ENCODE measurements at places on chromosomes 1 and 21. TPM values are rescaled to one million over a fixed set of nuclear protein-coding genes. Genes with fewer than 3 reads are reported as not detected.

DNA sequence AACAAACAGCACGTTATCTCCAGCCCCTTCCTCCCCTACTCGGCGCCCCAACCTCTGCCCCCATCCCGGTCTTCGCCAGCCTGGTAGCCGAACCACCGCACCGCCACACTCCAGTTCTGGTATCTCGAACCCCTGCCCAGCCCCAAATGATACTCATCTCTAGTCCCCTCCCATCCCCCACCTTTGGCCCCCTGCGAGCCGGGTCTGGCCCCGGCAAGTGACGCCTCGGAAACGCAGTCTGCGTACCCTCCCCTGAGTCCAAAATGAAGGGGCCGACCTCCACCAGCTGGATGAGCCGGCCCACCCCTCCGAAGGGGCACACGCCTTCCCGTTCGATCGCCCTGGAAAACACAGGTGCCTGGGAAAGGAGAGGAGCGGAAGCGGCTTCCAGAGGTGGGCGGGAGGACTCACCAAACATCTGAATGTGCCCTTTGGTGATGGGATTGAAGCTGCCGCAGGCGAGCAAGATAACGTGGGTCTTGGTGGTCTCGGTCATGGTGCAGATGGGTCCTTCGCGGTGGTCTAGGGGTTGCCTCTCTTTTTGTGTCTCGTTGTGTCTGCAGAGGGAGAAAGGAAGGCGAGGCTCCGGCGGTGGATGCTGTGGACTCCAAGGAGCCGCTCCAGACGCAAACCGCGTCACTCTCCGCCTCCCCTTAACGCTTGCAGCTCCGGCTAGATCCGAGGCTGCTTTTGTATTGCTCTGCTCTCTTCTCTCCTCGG is at the start of gene NMNAT2:
Gene NMNAT2, minus strand, starts transcription at position 609 of the 720 bp plus-strand sequence. Its CDS starts 113 bp downstream, at position 496.
- no peaks in the 10 kb centered on the region for H3K36me3 ChIP-seq
- peaks cover 66% of the 10 kb centered on the region for H3K27me3 ChIP-seq
- peak; percentile 39 for ATAC-seq
- no peak within 1 kb of the TSS for H3K27ac ChIP-seq
- H3K4me1 ChIP-seq: no peaks in the 10 kb centered on the region

DNA sequence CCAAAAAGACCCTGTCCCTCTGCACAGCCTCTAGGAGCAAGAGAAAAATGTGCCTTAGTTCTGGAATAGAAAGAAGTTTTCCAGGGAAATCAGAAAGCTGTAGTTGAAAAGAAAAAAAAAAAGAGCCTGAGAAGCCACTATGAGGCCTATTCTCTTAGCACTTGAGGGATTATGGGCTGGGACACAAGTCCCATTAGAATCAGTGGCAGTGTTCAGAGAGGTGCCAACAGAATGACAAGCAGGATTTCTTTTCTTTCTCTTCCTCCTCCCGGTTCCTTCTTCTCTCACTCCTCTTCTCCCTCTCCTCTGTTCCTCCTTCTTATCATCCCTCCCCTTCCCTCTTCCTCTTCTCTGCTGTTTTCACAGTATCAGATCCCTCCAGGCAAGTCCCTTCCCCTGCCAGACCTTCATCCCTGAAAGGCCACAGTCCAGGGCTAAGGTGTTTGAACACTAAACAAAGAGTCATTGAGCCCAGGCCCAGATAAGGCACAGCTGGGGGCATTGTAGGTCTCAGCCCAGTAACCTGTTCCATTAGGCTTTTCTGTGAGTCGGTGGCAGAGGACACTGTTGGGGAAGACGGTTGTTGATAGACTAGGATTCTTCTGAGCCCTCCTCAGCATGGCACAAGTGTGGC is 64.7 kb upstream of the LPGAT1 start:
- no peak overlapping the region for H3K27ac ChIP-seq
- H3K27me3 ChIP-seq: no peaks in the 10 kb centered on the region
- H3K36me3 ChIP-seq: no peaks in the 10 kb centered on the region
- no peaks in the 10 kb centered on the region for H3K4me1 ChIP-seq

DNA sequence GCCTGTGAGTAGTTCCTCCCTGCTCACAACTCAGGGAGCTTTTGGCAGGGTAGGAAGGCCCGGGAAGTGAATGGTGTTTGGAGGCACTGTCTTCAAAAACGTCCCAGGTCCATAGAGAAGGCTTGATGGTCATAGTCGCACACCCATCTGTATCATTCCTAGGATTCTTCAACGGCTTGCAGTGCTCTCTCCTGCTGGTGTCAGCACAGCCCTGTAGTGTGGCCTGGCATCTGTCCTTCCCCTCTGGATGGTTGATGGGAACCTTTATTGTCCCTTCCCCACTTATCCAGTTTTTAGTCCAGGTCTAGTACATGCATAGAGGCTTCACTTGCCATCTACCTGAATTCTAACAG is 142.8 kb upstream of the HOOK1 start:
- H3K36me3 ChIP-seq: no peaks in the 10 kb centered on the region
- H3K27me3 ChIP-seq: no peaks in the 10 kb centered on the region
- H3K27ac ChIP-seq: peak overlapping the region; percentile 51
- H3K4me3 ChIP-seq: no peak overlapping the region
- H3K4me1 ChIP-seq: peaks cover 22% of the 10 kb centered on the region
- no peak for ATAC-seq

The FCER1A gene
- total RNA-seq: not detected

The COL8A2 gene
- total RNA-seq: 53.2 TPM

The TENT5C gene
- 6.1 TPM for total RNA-seq

The PDE4B gene
- total RNA-seq: 10.4 TPM

DNA sequence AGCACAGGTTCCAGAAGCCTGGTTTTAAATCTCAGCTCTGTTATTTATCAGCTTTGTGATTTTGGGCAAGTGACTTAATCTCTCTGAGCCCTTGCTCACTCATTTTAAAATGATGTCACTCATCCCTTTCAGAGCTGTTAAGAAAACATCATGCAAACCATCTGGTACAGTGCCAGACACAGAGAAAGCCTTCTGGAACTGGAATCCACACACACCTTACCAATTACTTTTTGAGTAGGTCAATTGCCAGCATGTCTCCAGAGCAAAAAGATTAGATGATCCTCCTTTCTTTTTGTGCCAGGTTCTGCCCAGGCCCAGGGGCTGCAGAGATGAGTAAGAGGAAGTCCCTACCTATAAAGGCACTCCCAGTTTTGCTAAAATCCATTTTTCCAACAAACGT is 61.3 kb downstream of the ROR1 start:
- H3K27ac ChIP-seq: no peak overlapping the region
- H3K27me3 ChIP-seq: no peaks in the 10 kb centered on the region

DNA sequence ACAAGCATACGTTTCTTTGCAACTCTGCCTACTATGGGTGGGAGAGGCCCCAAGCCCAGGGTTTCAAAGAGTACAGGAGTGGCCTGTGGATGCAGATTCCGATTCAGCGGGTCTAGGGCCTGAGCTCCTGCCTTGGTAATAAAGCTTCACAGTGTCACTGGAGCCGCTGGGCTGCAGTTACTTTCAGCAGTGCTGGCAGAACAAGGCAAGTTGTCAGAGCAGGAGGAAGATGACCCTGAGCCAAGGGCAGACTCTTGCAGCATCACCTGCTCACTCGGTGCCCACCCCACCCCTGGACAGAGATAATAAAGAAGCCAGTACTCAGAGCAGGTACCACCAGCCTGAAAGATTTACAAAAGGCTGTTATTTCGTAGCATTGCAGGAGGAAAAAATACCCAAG is 8.0 kb upstream of the RAP1GAP start:
- H3K27ac ChIP-seq: no peak overlapping the region
- H3K4me1 ChIP-seq: peaks cover 19% of the 10 kb centered on the region
- no peak for ATAC-seq
- H3K27me3 ChIP-seq: no peaks in the 10 kb centered on the region
- peaks cover 51% of the 10 kb centered on the region for H3K36me3 ChIP-seq
- H3K4me3 ChIP-seq: no peak overlapping the region

The MACO1 gene
- 24.5 TPM for total RNA-seq

- no peaks in the 10 kb centered on the region for H3K27me3 ChIP-seq
- no peak overlapping the region for H3K27ac ChIP-seq
- peaks cover 13% of the 10 kb centered on the region for H3K4me1 ChIP-seq
- ATAC-seq: no peak
These were observed 4.0 kb upstream of the CEP350 start for GRCh38 chr1:179950651-179951050.

The TDRD5 gene
- 0.13 TPM for total RNA-seq

GRCh38 chr1:184387069-184387475 is 243 bp downstream of the C1orf21 start:
- H3K36me3 ChIP-seq: no peaks in the 10 kb centered on the region
- H3K27ac ChIP-seq: peak overlapping the region; percentile 99
- peak overlapping the region; percentile 97 for H3K4me3 ChIP-seq

- ATAC-seq: no peak
- no peaks in the 10 kb centered on the region for H3K36me3 ChIP-seq
- H3K4me1 ChIP-seq: peaks cover 84% of the 10 kb centered on the region
- no peaks in the 10 kb centered on the region for H3K27me3 ChIP-seq
- H3K27ac ChIP-seq: peak overlapping the region; percentile 89
- no peak overlapping the region for H3K4me3 ChIP-seq
These were observed 83.8 kb downstream of the MRPL37 start for GRCh38 chr1:54283635-54284385.

GRCh38 chr1:155113450-155113980 is 14.2 kb upstream of the EFNA1 start:
- H3K4me1 ChIP-seq: no peaks in the 10 kb centered on the region
- no peaks in the 10 kb centered on the region for H3K36me3 ChIP-seq
- H3K4me3 ChIP-seq: no peak overlapping the region
- H3K27me3 ChIP-seq: peaks cover 6% of the 10 kb centered on the region
- no peak overlapping the region for H3K27ac ChIP-seq
- ATAC-seq: no peak

- no peak overlapping the region for H3K27ac ChIP-seq
- no peaks in the 10 kb centered on the region for H3K36me3 ChIP-seq
- peaks cover 37% of the 10 kb centered on the region for H3K27me3 ChIP-seq
- H3K4me1 ChIP-seq: peaks cover 35% of the 10 kb centered on the region
- no peak for ATAC-seq
These were observed 635.9 kb downstream of the MATN1 start for GRCh38 chr1:30087465-30087864.

The GALNT2 gene
- 135 TPM for total RNA-seq

GRCh38 chr1:147216124-147216523 is 9.0 kb downstream of the FMO5 start:
- ATAC-seq: no peak
- peaks cover 9% of the 10 kb centered on the region for H3K36me3 ChIP-seq
- H3K27me3 ChIP-seq: no peaks in the 10 kb centered on the region
- H3K4me3 ChIP-seq: no peak overlapping the region
- H3K4me1 ChIP-seq: no peaks in the 10 kb centered on the region

GRCh38 chr1:95325349-95325748 is 91.3 kb downstream of the RWDD3 start:
- H3K4me3 ChIP-seq: no peak overlapping the region
- no peaks in the 10 kb centered on the region for H3K36me3 ChIP-seq
- no peak overlapping the region for H3K27ac ChIP-seq
- peaks cover 16% of the 10 kb centered on the region for H3K4me1 ChIP-seq
- no peak for ATAC-seq

The OLFML2B gene
- 3.8 TPM for total RNA-seq

DNA sequence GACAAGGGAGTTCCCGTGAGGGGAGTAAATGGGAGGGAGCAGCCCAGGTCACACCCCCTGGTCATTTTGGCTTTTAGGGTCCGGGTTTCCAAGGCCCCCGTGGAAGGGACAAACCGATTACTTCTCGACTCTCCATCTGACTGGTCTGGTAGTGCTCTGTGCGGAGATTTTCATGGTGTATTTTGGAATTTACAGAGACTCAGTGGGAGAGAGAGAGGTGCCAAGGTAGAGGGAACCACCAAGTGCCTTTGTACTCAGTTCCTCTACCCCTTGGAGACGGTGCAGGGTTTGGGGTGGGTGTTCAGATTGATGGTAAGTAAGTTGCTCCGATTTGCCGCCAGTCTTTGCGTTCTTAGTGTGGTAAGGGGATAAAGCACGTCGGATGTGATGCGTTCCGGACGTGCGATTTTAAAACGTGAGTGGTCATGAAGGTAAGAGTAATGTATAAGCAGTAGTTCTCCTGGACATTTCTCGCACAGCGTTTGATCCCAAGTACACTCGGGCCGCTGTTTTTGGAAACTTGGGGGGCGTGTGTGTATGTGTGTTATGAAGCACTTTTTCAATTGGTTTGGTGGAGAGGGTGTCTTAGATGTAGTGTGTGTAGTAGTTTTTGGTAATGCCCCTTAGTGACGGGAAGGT is 682 bp downstream of the SUCO start:
- ATAC-seq: peak; percentile 3
- no peaks in the 10 kb centered on the region for H3K36me3 ChIP-seq
- H3K27me3 ChIP-seq: no peaks in the 10 kb centered on the region
- H3K4me1 ChIP-seq: peaks cover 13% of the 10 kb centered on the region
- H3K27ac ChIP-seq: peak overlapping the region; percentile 91

DNA sequence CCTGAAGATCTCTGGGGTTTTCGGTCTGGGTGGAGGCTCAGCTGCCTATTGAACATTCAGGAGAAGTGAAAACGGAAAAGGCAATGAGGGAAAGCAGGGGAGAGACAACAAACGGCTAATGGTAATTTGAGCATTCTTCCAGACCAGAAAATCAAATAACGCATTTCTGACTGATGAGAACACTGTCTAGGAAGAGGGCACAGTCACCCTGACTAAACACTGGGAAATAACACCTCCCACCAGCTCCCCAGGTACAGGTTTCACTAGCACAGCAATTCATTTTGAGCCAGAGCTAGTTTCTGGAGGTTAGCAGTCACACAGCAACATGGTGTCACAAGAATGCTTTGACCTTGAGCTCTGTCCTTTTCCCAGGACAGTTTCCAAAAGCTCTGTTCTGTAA is 21.1 kb downstream of the NCF2 start:
- H3K36me3 ChIP-seq: no peaks in the 10 kb centered on the region
- no peak for ATAC-seq
- H3K27me3 ChIP-seq: no peaks in the 10 kb centered on the region
- peak overlapping the region; percentile 13 for H3K27ac ChIP-seq

The COL18A1 gene
- total RNA-seq: 69.3 TPM

The NCAM2 gene
- 4.4 TPM for total RNA-seq

DNA sequence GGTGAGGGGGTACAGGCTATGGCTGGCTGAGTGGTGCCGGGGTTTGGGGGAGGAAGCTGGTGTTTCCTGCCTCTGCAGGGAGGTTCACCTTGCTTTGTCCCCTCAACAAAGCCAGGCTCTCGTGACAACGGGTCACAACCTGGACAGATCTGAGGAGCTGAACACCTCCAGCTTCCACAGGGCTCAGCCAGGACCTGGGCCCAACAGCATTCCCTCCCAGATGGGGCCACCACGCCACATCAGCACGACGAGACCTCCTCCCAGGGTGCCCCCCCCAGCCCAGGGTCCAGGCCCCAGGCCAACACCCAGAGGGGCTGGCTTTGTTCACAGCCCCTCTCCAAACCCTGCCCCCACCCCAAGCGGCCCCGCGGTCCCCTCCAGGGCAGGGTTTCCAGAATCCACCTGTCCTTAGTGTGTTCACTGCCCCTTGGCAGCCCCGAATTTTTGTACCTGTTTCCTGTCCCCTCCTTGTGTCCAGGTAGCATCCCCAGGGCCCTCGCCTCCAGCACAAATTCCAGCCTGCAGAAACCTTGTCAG is 34.7 kb downstream of the UBE2G2 start:
- H3K36me3 ChIP-seq: no peaks in the 10 kb centered on the region
- H3K4me1 ChIP-seq: no peaks in the 10 kb centered on the region
- no peak overlapping the region for H3K27ac ChIP-seq
- ATAC-seq: no peak
- no peak overlapping the region for H3K4me3 ChIP-seq
- H3K27me3 ChIP-seq: no peaks in the 10 kb centered on the region

GRCh38 chr1:2193514-2194281 is 874 bp downstream of the FAAP20 start:
- H3K4me3 ChIP-seq: peak overlapping the region; percentile 79
- H3K36me3 ChIP-seq: no peaks in the 10 kb centered on the region
- no peaks in the 10 kb centered on the region for H3K27me3 ChIP-seq
- peaks cover 49% of the 10 kb centered on the region for H3K4me1 ChIP-seq

Measured in gastroesophageal sphincter (tissue), 4 donors.